T-helper 9 cell (primary cell): ENCODE measurements at places on chromosomes 1 and 21.

- DNase-seq, result no peak
These were observed 673 bp downstream of the PRMT2 start for GRCh38 chr21:46636181-46636512.

DNA sequence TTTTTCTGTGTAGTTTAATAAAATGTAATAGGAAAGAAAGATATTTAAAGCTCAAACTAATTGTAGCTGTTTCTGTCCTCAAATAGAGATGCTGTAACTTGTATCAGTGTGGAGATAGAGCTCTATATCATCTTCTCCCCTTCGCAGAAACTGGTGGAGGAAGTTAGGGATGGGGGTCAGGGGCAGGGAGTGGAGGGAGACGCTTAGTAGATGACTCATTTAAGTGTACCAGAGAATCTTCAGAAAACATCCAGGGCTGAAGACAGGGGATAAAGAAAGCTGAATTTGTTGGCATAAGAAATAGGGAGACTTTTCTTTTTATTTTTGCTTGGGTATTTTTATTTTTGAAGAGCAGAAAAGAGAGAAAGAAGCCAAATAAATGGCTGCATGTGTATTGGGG, 282.6 kb upstream of the DPYD start:
- DNase-seq, result no peak

DNA sequence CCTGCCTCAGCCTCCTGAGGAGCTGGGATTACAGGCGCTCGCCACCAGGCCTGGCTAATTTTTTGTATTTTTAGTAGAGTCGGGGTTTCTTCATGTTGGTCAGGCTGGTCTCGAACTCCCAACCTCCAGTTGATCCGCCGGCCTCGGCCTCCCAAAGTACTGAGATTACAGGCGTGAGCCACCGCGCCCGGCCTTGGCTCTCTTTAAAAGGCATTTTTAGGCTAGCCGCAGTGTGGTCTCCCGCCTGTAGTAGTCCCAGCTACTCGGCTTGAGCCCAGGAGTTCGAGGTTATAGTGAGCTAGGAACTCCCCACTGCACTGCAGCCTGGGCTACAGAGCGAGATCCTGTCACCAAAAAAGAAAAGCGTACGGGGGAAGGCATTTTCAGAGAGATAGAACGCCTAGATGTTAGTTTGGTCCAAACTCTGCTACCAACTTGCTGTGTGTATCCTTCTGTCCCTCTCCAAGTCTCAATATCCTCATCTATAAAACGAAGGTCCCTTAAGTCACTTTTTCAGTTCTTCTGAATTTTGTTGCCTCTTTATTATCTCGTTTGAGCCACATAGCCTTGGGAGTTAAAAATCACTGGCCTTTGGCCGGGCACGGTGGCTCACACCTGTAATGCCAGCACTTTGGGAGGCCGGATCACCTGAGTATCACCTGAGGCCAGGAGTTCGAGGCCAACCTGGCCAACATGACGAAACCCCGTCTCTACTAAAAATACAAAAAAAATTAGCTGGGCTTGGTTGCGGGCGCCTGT, 734 bp downstream of the MED18 start:
- DNase-seq, result no peak

DNA sequence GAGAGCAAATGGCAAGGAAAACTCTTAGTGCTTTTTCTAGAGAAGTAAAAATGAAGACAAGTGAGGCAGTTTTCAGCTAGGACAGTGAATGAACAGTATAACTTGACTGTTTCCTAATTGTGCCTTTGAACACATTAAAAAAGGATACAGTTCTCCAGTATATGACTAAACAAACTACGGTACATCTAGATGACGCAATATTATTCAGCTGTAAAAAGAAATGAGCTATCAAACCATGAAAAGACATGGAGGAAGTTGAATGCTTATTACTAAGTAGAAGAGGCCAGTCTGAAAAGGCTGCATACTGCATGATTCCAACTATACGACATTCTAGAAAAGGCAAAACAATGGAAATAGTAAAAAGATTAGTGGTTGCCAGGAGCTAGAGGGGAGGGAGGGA, 206.3 kb downstream of the SIPA1L2 start:
- DNase-seq, result no peak
